ENCODE measurements at places on chromosomes 7 and 10. TPM values are rescaled to one million over a fixed set of nuclear protein-coding genes. Genes with fewer than 3 reads are reported as not detected.

DNA sequence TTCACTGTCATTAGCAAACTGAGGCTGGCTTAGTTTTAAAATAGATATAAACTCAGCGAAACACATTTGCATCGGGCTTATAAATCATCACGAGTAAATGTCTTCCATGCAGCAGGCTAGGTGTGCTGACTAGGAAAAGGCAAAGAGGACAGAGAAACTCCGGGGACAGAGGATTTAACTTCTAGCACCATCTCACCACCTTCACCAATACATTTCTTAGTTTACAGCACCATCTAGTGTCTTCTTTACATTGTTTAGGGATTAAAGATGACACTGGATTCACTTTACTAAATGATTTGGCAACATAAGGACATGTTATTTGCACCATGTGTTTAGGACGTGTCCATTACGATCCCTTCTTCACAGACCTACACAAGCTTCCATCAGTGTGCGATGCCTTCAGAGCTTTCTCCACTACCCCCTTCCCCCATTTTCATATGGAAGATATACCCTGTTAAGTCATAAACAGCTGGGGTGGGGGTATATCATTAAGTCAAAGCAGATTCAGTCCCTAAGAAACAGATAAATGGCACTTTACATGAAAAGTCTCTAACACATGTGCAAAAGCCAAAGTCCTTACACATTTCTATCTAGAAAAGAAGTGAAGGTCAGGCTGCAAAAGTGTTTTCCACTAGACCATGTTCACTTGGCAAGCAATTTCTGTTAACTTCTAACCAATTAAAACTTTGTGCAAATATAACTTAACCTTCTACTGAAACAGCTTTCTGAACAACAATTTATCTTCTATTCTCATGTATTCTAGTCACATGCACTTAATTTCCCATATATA lies 103.3 kb downstream of the GRB10 start:
- peak; percentile 36 for DNase-seq

GRCh38 chr10:43372765-43373361 lies 1.4 kb downstream of the FXYD4 start:
- no peak for DNase-seq

- no peak for DNase-seq
Observed at GRCh38 chr7:93148144-93148543, at the start of gene SAMD9L. Gene SAMD9L (minus strand): TSS chr7:93148385. CDS start chr7:93135971, 12,414 bp downstream.

GRCh38 chr7:100773491-100773890 lies 40.1 kb downstream of the ZAN start:
- DNase-seq, result no peak

DNA sequence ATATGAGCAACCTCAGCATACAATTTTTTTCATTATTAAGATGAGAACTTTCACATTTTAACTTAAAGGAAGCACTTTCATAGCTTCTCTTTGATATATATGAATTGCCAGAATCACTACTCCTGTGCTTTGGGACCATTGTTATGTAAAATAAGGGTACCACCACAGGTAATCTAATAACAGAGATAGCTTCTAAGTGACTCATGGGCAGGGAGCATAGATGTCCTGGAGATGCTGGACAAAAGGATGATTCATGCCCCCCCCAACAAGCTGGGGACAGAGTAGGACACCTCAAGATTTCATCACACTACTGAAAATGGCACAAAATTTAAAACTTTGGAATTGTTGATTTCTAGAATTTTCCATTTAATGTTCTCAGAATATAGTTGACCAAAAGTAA lies 641.1 kb downstream of the PCDH15 start:
- no peak for DNase-seq

- no peak for DNase-seq
Observed at GRCh38 chr7:131543298-131543697, 13.1 kb downstream of the PODXL start.

- no peak for DNase-seq
Observed at GRCh38 chr10:24622781-24623301, 100.8 kb downstream of the ARHGAP21 start.

GRCh38 chr10:31700181-31700611 lies 228.4 kb downstream of the ARHGAP12 start:
- no peak for DNase-seq

DNA sequence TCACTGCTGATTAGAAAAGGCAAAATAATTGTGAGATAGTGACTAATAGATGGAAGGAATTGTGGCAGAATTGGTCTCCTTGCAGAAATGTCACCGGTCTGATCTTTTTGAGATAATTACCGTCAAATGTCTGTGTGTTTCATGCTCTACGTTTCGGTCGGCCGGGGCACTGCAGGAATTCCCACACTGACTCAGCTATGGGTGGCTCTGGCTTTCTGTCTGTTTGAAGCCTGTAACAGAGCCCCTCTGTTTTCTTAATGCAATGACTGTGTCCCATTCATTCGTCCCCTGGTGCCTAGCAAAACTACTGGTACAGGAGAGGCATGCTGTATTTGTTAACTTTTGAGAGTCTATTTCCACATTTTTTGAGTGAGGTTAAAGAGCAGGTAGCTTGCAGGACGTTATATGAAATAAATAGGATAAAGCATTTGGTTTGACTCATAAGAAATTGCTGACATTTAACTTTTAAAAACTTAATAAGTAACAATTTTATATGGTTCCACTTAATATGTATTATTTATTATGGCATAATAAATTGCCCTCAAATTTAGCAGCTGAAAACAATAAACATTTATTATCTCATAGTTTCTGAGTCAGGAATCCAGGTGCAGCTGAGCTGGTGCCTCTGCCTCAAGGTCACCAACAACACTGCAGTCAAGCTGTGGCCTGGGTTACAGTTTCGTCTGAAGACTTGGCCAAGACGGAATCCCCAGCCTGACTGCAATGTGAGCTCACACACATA lies 53.3 kb upstream of the CTBP2 start:
- DNase-seq, result no peak

- no peak for DNase-seq
Observed at GRCh38 chr7:36346260-36346831, 43.3 kb upstream of the ANLN start.

DNA sequence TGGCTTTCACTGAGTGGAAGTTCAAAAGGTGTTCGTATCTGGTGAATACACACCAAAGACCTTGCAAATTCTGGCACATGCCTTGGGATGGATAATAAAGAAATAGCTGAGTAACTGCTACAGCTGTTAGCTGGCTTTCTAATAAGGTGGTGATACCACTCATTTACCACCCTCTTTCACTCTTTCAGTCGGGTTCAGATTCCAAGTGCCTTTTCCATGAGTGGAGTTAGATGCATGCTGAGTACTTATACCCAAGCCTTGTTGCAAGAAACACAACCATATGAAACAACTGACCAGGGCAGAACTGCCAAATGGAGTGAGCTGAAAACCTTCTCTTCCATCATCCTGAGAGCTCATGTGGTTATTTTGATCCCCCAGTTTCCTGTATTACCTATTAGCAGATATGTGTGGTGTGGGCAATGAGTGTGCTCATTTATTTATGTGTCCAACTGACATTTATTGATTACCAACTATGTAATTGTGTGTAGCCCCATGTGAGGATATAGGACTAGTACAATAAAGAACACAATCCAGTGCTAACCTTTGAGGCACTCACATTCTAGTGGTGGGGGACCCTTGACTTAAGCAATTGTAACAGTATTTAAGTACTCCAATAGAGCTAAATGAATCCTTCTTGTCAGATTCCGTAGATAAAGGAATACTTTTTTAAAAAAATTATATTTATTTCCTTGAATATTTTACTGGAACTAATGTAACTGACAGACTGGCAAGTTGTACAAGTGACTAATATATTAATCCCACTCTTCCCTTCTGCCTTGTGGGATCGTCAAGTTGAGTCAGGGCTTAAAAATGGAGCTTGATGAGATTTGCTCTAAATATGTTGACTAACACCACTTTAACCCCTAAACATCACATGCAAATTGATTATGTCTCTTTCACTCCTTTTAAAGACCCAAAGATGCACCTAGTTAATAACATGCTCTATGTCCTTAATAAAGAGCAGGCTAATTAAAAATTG lies 124.7 kb downstream of the ARID5B start:
- DNase-seq, result no peak

GRCh38 chr10:110919349-110919931 lies at the start of gene SHOC2:
Gene SHOC2 (plus strand): TSS chr10:110919604. CDS start chr10:110964359, 44,755 bp downstream.
- peak; percentile 76 for DNase-seq

Gene ANK3
- 2.5 TPM for total RNA-seq

Gene CPSF4
- total RNA-seq, result 76.8 TPM

Gene C10orf105
- not detected for total RNA-seq

Gene HYAL4
- total RNA-seq, result not detected
